ENCODE measurements at places on chromosomes 12 and 14. TPM values are rescaled to one million over a fixed set of nuclear protein-coding genes. Genes with fewer than 3 reads are reported as not detected.

The ITGB7 gene
- total RNA-seq = 2.3 TPM

The RFC5 gene
- 8.7 TPM for total RNA-seq

DNA sequence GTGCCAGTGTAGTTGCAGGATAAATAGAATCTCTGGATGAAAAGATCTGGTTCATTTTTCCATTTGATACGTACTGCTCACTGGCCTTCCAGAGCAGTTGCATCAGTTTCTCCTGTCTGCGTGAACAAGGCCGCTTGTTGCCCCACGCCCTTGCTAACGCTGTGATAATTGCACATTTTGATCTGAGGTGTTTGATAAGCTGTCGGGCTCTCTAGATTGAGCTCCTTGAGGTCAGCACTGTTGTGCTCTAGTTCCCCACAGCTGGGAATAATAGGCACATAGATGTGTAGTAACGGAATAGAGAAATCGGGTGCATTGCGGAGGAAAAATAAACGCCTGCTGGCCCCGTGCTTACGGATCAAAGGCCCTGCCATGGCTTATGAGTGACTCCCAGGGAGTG, 42.8 kb upstream of the TRAF3 start:
- no peak for DNase-seq

DNA sequence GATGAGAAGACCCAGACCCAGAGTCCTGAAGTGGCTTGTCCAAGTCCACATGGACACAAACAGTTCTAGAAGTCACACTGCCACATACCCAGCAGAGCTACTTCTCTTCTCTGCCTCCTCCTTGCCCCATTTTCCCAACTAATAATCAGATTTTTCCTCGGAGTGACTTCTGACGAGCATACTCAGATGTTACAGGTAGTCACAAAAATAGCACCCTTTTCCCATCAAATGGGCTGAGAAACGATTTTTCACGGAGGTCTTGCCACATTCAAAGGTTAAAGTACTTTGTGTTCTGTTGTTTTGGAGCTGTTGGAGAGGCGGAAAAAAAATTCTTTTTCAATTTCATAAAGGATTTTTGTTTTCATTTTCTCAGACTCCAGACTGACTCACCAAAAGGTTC, 232.9 kb downstream of the ZFP36L1 start:
- DNase-seq = no peak

DNA sequence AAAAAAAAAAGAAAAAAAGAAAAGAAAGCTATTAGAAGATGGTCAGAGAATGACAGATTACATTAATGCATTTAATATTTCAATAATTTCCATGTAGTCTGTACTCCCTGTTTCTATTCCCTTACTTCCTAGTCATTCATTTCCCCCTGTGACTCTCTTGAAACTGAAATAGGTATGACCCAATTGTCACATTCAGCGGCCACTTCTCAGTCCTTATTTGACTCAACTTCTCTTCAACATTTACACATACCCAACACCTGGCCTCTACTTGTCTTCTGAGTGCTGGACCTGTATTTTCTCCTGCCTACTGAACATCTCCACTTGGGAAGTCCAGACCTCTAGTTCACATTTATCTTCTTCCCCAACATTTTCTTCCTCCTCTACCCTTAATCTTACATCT, 7.2 kb downstream of the EEA1 start:
- DNase-seq = no peak

GRCh38 chr14:49512147-49512551, 74.0 kb downstream of the RPS29 start:
- no peak for DNase-seq
